ENCODE measurements at places on chromosomes 1 and 21. TPM values are rescaled to one million over a fixed set of nuclear protein-coding genes. Genes with fewer than 3 reads are reported as not detected.

- DNase-seq, result no peak
- H3K27ac ChIP-seq, result no peak overlapping the region
- no peaks in the 10 kb centered on the region for H3K4me1 ChIP-seq
- H3K4me3 ChIP-seq, result no peak overlapping the region
- H3K36me3 ChIP-seq, result no peaks in the 10 kb centered on the region
These were observed 170.3 kb downstream of the GREM2 start for GRCh38 chr1:240441669-240442068.

GRCh38 chr1:108678706-108679105, 13.4 kb upstream of the PRPF38B start:
- H3K4me3 ChIP-seq, result no peak overlapping the region
- no peaks in the 10 kb centered on the region for H3K27me3 ChIP-seq
- peaks cover 3% of the 10 kb centered on the region for H3K4me1 ChIP-seq
- no peak for DNase-seq
- no peaks in the 10 kb centered on the region for H3K36me3 ChIP-seq

GRCh38 chr1:118185084-118185832, at the start of gene SPAG17:
Gene SPAG17, minus strand, starts transcription at chr1:118185228. Its CDS starts 71 bp downstream, at chr1:118185157.
- no peak for DNase-seq
- no peaks in the 10 kb centered on the region for H3K4me1 ChIP-seq
- H3K27me3 ChIP-seq, result no peaks in the 10 kb centered on the region
- no peak within 1 kb of the TSS for H3K27ac ChIP-seq
- H3K4me3 ChIP-seq, result no peak within 1 kb of the TSS

DNA sequence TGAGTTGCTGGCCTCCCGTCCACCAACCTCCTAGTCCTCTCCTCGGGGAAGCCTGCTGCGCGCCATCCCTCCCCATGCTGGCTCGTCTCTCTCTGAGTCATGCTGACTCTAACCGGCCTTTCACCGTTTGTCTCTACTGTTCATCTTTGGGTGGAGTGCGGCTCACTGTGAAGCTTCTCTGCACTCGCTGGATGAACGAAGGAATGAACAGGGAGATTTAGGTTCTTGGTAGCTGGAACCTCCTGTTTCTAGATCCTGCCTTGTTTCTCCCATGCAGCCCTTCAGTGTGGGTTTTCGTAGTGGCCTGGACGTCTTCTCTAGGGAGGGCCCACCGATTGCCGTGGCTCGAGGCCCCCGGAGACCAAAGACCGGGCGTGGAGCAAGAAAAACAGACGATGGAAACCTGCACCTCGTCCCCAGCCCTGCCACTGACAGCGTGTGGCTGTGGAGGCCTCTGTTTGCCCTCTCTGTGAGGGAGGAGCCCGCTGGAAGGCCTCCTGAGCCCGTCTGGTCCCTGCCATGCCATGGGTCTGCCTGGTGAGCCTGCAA, 227.6 kb upstream of the C1orf174 start:
- H3K4me1 ChIP-seq, result peaks cover 25% of the 10 kb centered on the region
- DNase-seq, result no peak
- H3K4me3 ChIP-seq, result peak overlapping the region; percentile 44
- peaks cover 5% of the 10 kb centered on the region for H3K27me3 ChIP-seq
- no peaks in the 10 kb centered on the region for H3K36me3 ChIP-seq

- H3K27me3 ChIP-seq, result no peaks in the 10 kb centered on the region
- H3K27ac ChIP-seq, result no peak overlapping the region
- H3K4me3 ChIP-seq, result no peak overlapping the region
- peaks cover 26% of the 10 kb centered on the region for H3K4me1 ChIP-seq
These were observed 83.9 kb downstream of the FASLG start for GRCh38 chr1:172742599-172743500.

DNA sequence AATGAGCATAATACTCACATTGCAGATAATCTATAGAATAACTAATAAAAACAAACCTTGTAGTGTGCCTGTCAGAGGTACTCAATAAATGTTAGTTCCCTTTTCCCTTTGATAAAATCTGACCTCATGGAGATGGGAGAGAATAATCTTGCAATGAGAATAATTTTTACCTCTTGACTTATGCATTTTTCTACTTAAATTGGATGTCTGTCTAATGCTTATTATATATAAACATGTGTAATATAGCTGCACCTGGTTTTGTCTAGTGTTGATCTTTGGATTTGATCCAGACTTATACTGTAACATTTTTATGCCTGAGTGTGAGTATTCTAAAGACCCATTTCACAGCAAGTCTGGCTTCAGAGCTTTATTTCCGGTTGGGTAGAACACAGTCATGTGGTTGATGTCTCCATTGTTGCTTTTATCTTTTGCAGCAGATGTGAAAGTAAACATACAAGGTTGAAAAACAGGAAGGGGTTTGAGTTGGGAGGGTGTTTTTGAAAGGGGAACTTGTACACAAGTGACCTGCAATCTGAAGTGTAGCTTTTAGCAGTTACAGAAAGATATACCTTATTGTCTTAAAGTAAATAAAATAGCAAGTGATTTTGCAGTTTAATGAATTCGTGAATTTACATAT, 12.4 kb downstream of the EPB41 start:
- no peaks in the 10 kb centered on the region for H3K36me3 ChIP-seq
- no peak overlapping the region for H3K27ac ChIP-seq
- H3K27me3 ChIP-seq, result no peaks in the 10 kb centered on the region
- peaks cover 22% of the 10 kb centered on the region for H3K4me1 ChIP-seq
- H3K4me3 ChIP-seq, result no peak overlapping the region

The GUCA2A gene
- total RNA-seq, result not detected

The LRRC41 gene
- total RNA-seq, result 69.1 TPM

The HNRNPU gene
- 224 TPM for total RNA-seq

The SPRR1B gene
- not detected for total RNA-seq

The SPRR5 gene
- not detected for total RNA-seq
